Neuronal stem cell (in vitro differentiated cells): ENCODE measurements at places on chromosomes 2 and 18.

- no peak for DNase-seq
Observed at GRCh38 chr2:107511970-107512789, 314.5 kb upstream of the RGPD4 start.

DNA sequence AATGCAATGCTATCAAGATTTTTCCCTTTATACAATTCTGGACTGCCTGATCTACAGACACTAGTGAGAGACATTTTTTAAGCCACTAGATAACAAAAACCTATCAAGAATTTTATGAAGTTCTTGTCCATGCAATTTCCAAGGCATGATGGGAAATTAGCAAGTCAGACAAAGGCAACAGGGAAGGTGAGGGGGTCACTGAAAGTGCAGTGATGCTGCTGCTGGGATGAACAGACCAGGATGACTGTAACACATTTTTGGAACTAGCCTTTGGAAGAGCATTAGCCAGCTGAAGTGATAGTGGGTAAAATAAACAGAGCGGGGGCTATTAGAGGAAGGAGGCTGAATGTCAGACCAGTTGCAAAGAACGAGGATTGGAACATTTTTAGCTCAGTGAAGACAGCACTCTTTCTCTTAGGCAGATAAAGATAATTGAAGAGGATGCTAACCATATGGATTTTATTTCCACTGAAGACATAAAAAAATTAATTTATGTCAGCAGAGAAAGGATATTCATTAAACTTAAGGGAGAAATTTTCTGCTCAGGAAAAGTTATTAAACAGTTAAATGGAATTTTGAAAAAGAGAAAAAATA is 17.9 kb downstream of the NRXN1 start:
- no peak for DNase-seq

- DNase-seq: no peak
Observed at GRCh38 chr2:1715184-1716013, 28.9 kb downstream of the PXDN start.

- no peak for DNase-seq
Observed at GRCh38 chr2:14219306-14219705, 413.2 kb upstream of the LRATD1 start.

DNA sequence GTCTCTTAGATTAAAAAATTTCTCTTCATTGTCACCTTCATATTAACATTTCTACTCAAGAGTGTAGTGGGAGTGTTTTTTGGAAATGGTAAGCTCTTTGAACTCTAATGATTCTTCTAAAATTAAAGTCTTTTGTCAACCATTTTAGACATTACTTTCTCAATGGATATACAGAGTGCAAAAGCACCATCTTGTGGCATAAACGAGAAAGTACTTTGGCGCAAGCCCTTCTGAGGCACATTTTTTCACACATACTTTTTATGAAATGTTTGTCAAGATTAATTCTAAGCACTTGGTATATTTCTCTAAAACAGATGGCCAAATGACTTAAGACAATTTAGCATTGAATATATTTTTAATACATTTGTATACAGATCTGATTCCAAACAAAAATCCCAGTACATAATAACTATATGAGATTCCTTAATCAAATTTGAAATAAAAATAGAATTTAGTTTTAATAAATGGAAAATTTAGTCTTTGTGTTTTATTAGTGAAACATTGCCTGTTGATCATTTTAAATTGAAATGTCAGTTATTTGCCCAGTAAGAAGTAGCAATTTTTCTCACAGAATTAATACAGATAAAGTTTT is 63.3 kb upstream of the GALNT5 start:
- peak; percentile 30 for DNase-seq

GRCh38 chr2:206693399-206694137 is 24.6 kb downstream of the DYTN start:
- DNase-seq: peak; percentile 73

DNA sequence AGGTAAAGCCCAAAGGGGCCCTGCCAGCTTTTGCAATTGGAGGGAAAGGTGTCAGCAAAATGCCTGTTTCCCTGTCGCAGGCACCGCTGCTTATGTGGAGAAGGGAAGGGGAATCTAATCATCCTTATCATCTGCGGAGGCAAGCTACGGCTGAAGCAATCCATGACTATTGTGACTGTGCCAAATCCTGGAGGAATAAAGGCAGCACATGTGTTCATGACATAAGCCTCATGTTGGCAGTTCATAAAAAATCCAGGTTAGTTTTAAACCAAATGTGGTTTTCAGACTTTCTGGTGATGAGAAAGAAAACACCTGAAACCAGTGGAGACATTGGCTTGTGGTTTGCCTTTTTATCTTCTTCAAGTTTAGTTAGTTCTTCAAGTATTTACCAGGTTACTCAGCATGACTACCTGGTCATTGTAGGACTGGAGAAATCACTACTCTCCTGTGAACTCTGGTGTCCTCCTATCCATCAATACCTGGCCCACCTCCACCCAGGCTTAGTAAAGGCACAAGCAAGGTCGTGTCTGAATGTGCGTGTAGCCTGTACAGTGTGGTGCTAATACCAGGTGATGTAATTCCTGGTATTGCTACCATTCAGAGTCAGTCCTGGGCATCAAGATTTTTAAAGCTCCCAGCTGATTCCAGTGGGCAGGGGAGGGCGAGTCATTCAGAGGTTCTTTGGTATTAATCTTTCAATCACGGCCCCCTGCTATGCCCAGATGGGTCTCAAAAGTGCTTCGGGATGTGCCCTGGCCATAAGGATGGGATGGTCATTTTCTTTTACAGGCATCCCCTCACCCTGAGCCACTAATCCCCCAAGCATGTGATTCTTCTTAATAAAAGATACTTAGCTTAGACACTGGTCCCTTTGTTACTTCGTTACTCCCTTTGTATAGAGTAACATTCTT is 96.8 kb downstream of the TGFA start:
- DNase-seq: no peak
